ENCODE measurements at places on chromosomes 7 and 10.

DNA sequence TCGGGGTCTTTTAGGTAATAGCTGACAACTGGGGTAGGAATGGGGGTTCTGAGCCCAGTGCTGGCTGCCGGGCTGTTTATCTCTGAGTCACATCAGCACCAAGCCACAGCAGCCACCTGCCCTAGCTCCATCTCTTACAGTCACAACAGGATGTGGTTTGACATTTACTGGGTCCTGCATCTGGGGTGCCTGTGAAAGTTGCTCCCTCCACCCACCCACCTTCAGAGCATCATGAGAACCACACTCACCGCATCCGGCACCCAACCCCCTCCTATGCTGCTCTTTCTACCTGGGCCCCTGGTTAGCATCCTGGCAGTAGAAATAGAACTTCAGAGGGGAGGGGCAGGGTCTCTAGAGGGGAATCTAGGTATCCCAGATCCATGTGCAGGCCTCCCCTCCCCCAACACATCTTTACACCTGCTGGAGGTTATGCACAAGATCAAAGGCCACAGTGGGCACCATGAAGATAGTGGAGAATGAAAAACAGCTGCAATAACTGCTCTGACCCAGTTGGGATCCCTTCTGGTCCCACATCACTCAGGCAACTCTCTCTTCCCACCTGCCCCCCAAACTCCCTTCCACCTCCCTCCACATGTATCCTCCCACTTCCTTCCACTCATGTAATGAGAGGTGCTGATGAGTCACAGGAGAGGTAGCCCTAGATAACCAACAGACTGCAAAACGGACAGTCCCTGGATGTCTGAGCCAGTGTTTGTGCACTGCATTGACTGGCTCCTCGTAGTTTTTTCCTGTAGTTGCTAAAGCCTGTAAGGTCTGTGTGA lies 38.2 kb downstream of the PRSS2 start:
- DNase-seq: peak; percentile 96

DNA sequence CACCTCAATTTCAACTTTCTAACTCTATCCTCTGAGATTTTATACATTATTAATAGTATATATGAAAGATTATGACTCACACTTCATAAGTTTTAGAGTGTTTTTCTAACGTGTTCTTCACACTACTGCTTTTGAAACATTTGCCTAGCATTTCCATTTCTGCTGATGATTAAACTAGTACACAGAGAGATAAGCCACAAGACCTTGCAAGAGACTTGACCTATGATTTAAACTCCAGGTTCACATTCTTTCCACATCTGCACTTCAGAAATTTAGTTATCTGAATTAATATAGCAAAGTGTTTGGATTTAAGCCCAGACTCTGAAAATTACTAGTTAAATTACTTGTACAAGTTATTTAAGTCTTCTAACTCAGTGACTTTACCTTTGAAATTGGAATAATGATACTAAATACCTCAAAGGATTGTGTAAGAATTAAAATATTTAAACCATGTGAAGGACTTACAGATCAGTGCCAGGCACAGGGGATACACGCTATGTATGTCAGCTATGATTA lies 66.6 kb downstream of the PCLO start:
- DNase-seq: no peak

GRCh38 chr10:132884691-132885271 lies 57.6 kb downstream of the CFAP46 start:
- DNase-seq: no peak

GRCh38 chr7:134726581-134726980 lies 52.9 kb upstream of the CALD1 start:
- no peak for DNase-seq

Data from GM12878 (cell line).